ENCODE measurements at places on chromosomes 11 and 22.

DNA sequence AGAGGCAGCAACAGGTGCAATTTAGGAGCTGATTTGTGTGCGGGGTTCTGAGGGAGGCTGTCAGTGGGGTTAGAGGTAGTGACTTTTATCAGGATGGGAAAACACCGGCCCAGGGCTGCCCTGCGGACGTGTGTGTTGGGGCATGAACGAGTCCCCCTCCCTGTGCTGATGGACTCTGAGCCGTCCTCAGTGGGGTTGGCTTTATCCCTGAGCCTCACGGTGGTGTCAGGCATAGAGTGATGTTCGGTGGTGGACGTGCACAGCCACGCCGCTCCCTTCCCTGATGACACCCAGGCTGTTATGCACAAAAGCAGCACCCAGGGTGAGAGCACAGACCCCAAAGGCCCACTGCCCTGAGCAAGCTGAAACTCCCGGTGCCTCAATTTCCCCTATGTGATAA lies 809.1 kb downstream of the BRD1 start:
- DNase-seq: no peak

DNA sequence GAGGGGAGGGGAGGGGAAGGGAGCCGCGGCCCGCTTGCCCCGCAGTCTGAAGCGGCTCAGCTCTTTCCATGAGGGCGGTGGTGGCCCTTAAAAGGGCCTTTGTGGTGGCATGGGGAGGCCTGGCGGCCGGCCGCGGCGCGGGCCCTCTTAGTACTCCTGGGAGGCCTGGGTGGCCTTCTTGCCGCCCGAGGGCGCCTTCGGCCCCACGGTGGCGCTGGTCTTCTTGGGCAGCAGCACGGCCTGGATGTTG lies 6.9 kb downstream of the DPAGT1 start:
- DNase-seq: peak; percentile 81

GRCh38 chr11:32029721-32030120 lies 61.2 kb upstream of the RCN1 start:
- DNase-seq: peak; percentile 66

DNA sequence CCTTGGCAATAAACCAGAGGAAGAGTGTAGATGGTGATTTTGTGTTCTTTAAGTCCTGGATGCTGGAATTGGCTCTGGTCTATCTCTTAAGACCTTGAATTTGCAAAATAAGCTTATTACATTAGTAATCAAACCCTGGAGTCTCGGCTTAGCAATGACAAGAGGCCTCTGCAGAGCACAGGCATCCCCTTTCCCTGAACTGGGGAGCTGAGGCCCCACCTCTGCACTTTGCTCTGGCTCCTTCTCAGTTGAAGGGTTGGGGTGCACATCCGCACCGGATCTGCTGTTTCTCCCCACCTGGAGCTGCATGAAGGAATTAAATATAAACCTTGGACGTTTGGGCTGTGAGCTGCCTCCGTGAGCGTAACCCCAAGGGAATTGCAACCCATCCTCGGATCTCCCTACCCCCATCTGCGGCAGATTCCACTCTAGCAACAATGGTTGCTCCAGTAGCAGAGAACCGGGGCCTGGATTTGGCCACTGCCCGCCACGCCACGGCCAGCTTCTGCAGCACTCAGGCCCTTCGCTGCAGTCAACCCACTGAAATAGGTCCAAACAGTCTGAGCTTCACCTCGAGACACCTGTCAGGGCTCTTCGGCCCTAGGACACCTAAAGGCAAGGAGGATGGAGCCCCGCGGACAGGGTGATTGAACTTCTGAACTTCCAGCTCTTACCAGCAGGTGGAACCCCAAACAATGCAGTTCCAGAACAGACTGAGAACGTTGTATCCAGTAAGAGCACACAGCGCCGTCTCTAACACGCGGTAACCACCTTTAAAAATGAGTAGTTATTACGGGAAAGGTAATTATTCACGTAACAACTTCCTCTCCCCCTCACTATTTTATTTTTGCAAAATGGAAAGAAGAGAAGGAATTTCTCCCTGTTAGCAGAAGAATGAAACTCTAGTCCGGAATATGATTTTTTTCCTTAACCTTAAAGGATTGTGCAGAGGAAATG lies 54.8 kb upstream of the CAPRIN1 start:
- peak; percentile 65 for DNase-seq

- no peak for DNase-seq
Observed at GRCh38 chr11:79434283-79434682, 6.5 kb downstream of the TENM4 start.

Measured in fibroblast of skin of right biceps (primary cell).